ENCODE measurements at places on chromosomes 2 and 18. TPM values are rescaled to one million over a fixed set of nuclear protein-coding genes. Genes with fewer than 3 reads are reported as not detected.

The TUBA4A gene
- 138 TPM for total RNA-seq

DNA sequence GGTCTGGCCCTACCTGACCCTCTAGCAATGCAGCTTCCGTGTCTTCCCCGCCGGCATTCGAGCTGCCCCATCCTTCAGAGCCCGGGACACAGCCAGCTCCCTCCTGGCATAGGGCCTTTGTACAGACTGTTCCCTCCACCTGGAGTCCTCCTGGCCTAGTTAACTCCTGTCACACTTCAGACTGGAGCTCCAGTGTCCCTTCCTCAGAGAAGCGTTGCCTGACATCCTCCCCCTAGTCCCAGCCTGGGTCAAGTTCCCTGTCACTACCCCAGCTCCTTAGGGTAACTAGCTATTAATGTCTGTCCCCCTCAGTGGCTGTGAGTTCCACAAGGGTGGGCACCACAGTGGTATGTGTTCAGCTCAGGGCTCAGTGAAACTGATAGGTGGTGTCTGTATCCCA is 45.5 kb upstream of the LOXHD1 start:
- ATAC-seq, result no peak

DNA sequence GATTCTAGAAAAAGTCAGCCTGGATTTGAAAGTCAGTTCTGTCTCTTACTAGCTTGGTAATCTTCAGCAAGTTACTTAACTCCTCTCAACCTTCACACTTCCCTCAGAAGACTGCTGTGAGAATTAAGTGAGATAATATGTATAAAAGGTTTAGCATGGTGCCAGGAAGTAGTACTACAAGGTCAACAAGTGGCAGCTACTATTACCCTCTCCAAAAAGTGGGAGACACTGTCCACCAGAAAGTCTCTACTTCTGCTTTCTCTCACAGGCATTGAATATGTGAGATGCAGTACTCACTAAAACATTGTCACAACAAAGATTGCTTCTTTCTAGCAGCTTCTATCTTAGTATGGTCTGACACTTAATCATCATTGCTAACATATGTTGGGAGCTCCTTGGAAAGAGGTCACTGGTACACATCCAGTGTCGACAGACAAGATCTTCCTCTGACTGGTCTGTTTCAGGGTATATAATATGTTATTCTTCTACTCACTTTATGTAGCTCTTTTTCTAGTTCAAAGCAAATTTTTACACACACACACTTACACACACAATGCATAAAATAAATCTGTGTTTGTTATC is 47.9 kb downstream of the DOCK10 start:
- ATAC-seq, result no peak

- no peak for ATAC-seq
Observed at GRCh38 chr2:48525269-48525943, 4.5 kb upstream of the STON1 start.

The LOXL3 gene
- total RNA-seq, result 0.52 TPM

GRCh38 chr2:96977631-96978195 is 8.7 kb downstream of the FAM178B start:
- ATAC-seq, result no peak

The FAM117B gene
- 10.0 TPM for total RNA-seq

DNA sequence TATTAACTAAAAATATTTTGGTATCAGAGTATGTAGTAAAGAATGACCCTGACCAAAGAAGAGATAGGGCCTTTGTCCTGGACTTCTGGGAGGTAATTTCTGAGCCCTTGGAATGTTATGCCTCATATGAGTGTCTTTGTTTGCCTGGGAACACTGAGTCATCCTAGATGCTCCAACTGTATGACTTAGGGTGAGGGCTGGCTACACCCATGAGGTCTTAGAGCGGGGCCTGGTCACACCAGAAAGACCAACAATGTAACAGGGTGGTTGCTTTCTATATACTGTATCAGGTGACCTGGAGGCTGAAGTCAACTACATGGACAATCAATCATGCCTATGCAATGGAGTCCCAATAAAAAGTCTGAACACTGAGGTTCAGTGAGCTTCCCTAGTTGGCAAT is 253.1 kb downstream of the MBD2 start:
- ATAC-seq, result peak; percentile 71

DNA sequence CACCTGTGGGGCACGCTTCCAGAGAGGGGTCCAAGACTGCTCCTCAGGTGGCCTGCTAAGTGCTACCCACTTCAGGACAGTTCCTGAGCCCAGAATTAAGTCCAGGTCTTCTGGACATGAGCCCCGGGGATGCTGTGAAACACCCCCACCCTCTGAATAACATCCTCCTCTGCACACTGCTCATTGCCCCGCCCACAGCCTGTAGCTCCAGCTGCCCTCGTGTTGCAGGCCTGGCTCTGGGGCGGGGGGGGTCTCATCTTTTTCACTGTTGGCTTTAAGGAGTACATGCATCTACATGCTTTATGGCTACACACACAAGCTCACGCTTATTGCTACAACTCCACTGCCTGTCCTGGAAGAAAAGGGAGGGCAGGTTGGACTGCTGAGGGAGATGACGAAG is 92.8 kb downstream of the PTGR3 start:
- no peak for ATAC-seq

The LYPD1 gene
- total RNA-seq, result 1.6 TPM

The LCT gene
- not detected for total RNA-seq

GRCh38 chr2:220664272-220665107 is 907.6 kb downstream of the EPHA4 start:
- ATAC-seq, result no peak

DNA sequence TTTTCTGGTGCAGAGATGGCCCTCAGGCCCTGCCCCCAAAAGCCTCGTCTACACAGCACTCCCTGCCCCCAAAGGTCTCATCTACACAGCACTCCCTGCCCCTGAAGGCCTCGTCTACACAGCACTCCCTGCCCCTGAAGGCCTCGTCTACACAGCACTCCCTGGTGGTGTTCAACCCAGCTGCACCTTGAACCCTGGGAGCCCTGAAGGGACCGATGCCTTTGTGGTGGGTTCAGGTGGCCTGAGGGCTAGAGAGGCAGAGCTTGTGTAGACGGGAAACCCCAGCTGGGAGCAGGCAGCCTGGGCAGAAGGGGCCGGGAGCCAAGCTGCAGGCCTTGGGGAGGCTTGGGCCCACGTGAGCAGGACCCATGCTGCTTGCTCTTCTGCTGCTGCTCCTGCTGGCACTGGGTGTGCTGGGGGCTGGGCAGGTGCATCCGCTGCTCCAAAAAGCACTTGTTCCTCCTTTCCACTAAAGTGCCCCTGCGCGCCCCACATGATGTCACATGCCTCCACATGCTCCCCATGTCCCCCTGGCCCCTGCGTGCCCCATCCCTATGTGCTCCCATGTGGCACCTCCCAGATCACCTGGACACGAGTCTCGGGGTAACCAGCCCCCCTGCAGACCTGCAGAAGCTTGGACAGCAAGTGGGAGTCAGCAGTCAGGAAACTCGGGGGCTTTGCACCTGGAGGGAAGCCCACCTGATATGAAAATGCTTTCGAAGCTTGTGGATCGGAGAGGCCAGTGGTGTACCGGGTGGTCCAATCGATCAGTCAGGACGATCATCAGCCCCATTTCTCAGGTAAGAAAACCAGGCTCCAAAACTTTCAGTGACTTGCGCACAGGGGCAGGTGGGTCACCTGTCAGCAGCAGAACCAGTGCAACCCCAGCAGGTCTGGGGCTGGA is 94.9 kb upstream of the CTDP1 start:
- ATAC-seq, result no peak

GRCh38 chr2:28586867-28587266 is 91.0 kb downstream of the PLB1 start:
- ATAC-seq, result no peak

The ANKMY1 gene
- 8.9 TPM for total RNA-seq

GRCh38 chr18:12376034-12376753 is 833 bp downstream of the AFG3L2 start:
- no peak for ATAC-seq

DNA sequence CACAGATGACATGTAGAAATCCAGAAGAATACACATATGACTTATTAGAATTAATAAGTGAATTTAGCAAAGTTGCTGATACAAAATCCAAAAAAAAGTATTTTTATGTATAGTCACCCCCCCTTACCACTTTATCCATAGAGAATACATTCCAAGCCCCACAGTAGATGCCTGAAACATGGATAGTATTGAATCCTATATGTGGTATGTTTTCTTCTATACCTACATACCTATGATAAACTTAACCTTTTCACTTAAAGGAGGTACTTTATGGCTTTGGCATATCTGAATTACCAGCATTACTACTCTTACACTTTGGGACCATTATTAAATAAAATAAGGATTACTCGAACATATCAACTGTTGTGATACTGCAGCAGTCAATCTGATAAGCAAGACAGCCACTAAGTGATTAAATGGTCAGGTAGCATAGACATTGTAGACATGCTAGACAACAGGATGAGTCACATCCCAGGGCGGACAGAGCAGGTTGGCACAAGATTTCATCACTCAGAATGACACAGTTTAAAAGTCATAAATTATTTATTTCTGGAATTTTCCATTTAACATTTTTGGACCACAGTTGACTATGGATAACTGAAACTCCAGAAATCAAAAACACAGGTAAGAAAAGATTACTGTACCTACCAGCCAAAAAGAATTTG is 208.2 kb upstream of the CHAC2 start:
- peak; percentile 87 for ATAC-seq

The CACNB4 gene
- total RNA-seq, result 9.6 TPM

DNA sequence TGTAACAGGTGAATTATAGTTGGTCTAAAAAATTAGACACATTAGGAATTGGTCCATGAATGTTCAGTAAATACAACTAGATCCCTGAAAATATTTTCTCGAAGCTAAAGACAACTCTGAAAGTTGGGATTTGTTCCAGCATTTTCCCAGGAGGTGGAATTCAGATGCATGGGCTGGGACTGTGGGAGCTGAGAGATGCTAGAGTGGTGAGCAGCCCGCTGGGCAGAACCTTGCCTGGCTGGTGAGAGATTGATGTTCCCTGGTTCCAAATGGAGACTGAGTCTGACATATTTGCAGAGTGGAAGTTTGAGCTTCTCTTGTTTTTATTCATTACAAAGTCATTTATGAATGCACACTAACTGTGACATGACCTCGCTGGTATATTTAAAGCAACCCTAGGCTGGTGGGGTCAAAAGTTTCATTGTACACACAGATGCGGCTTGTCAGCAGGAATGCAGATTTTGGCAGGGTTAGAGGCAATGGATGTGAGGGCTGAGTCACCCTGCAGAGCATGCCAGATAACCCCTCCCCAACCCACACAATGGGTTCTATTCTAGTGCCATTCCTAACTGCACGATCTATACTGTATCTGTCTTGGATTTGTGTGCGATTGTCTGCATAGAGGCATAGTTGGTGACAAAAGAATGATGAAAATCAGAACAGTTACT is 23.5 kb upstream of the TMEM178A start:
- peak; percentile 39 for ATAC-seq

DNA sequence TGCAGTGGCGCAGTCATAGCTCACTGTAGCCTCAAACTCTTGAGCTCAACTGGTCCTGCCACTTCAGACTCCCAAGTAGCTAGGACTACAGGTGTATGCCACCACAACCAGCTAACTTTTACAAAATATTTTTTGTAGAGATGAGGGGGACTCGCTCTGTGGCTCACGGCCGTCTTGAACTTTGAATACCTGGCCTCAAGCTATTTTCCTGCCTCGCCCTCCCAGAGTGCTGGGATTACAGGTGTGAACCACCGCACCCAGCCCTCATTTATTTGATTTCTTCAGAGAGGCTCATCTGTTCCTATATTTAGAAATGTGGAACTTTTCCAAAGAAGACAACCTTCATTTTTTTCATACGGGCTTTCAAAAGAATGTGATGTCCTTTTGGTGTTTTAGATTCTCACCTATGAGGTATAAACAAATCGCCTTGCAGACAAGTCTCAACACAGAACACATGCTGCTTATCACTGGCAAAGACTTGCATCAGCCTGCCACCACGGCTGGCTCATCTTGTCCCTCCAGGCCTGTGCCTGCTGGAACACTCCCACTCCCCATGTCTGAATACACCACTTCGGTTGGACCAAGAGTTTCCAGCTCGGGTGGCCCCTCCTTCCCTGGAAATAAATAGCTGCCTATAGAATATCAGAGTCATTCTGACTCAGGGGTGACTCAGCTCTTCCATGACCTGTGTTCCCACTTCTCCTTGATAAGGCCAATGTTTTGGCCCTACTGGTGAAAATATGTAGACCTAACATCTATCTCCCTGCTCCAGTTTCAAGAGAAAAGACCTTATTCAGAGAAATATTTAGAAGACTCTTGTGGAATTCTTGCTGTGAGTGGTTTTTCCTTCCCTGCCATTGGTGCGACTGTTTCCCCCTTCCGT is 202.6 kb downstream of the TGIF1 start:
- ATAC-seq, result peak; percentile 99

The MYO3B gene
- total RNA-seq, result 0.24 TPM

The ASIC4 gene
- total RNA-seq, result not detected

- no peak for ATAC-seq
Observed at GRCh38 chr2:188835006-188835405, 139.2 kb upstream of the COL3A1 start.

The DNAJC27 gene
- total RNA-seq, result 2.2 TPM

DNA sequence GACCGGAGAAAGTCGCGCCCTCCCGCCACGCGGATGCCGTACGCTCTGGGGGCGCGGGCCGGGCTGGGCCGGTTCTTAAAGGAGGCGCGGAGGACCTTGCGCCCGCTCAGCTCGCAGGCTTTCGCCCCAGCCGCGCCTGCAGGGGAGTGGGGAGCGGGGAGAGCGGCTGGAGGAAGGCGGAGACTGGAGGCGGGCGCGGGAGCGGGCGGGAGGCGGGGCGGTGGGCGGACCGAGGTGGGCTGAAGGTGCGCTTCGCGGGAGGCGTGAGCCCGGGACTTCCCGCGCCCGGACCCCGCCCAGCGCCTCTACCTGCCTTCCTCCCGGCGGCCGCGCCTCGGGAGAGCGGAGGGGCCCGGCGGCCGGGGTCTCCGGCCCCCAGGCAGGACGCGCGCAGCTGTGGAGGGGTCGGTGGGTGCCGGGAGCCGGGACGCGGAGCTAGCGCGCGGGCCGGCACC is at the start of gene ADRA2B:
TSS of gene ADRA2B (minus strand) at position 148 of the 455 bp plus-strand sequence. CDS start 422 bp downstream, outside the sequence.
- ATAC-seq, result peak; percentile 81

- ATAC-seq, result peak; percentile 27
Observed at GRCh38 chr2:15890936-15891905, 49.1 kb upstream of the MYCN start.

The PLA2R1 gene
- 6.2 TPM for total RNA-seq

DNA sequence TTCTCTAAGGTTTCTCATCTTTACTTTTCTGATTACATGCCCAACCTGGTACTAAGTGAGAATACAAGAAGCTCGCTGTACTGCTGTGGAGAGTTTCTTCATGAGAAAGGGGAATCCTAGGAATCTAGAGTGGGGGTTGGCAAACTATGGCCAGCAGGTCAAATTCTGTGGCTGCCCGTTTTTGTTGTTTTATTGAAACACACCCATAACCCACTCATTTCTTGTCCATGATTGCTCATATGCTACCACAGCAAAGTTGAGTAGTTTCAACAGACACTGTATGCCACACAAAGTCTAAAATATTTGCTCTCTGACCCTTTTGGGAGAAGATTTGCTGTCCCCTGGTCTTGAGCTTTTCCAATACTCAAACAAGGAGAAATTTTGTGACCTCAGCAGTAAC is 58.8 kb downstream of the C2orf74 start:
- ATAC-seq, result no peak

The ELOA2 gene
- total RNA-seq, result not detected

DNA sequence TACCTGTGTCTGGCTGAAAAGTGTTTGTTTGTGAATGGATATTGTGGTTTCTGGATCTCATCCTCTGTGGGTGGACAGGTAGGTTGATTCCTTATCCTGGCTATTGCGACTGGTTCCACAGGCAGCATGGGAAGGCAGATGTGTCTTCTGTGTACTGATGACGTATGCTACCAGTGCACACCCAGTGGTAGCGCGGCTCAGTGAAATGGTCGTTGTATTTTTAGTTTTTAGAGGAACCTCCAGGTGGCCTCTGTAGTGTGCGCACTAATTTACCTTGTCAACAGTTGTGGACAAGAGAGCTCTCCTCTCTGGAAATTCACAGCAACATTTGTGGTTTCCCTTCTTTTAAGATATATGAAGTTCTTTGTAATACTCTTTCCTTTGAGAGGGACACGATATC is 52.5 kb downstream of the CCDC74A start:
- ATAC-seq, result no peak
